ENCODE measurements at places on chromosomes 2 and 18. TPM values are rescaled to one million over a fixed set of nuclear protein-coding genes. Genes with fewer than 3 reads are reported as not detected.

ATP6V1B1 gene
- 1.8 TPM for total RNA-seq

TMEM169 gene
- 0.33 TPM for total RNA-seq

LBX2 gene
- total RNA-seq = 2.7 TPM

SERPINB3 gene
- 0.06 TPM for total RNA-seq

PECR gene
- total RNA-seq = 13.9 TPM

CXCR1 gene
- total RNA-seq = not detected

GPR45 gene
- not detected for total RNA-seq

C1QL2 gene
- total RNA-seq = 0.86 TPM

CFAP65 gene
- total RNA-seq = 0.22 TPM

EFR3B gene
- 10.0 TPM for total RNA-seq

EDAR gene
- total RNA-seq = 0.11 TPM

PCARE gene
- not detected for total RNA-seq

GNAL gene
- total RNA-seq = 8.4 TPM

ANKRD29 gene
- 17.6 TPM for total RNA-seq

INHBB gene
- 35.9 TPM for total RNA-seq

CHRNG gene
- total RNA-seq = not detected

PKDCC gene
- 21.2 TPM for total RNA-seq

SCYGR4 gene
- not detected for total RNA-seq

NEU2 gene
- total RNA-seq = not detected

TCF7L1 gene
- 11.6 TPM for total RNA-seq

FAM237A gene
- not detected for total RNA-seq

SERPINB2 gene
- 0.11 TPM for total RNA-seq

MREG gene
- total RNA-seq = 3.9 TPM

SP140 gene
- total RNA-seq = not detected

AGXT gene
- total RNA-seq = not detected

UGT1A8 gene
- total RNA-seq = 0.06 TPM

ADAM23 gene
- 9.9 TPM for total RNA-seq

ABCG8 gene
- total RNA-seq = not detected

KCNG2 gene
- not detected for total RNA-seq
